ENCODE measurements at places on chromosomes 4 and X.

- no peak for DNase-seq
Observed at GRCh38 chr4:146524663-146525062, 2.9 kb upstream of the SLC10A7 start.

- DNase-seq = no peak
Observed at GRCh38 chr4:171441300-171441941, 371.8 kb upstream of the GALNTL6 start.

- no peak for DNase-seq
Observed at GRCh38 chrX:63275127-63275526, 76.0 kb downstream of the SPIN4 start.

GRCh38 chr4:42555828-42556227 lies 101.1 kb downstream of the ATP8A1 start:
- no peak for DNase-seq

GRCh38 chrX:37834937-37835336 lies 12.4 kb downstream of the DYNLT3 start:
- DNase-seq = no peak

DNA sequence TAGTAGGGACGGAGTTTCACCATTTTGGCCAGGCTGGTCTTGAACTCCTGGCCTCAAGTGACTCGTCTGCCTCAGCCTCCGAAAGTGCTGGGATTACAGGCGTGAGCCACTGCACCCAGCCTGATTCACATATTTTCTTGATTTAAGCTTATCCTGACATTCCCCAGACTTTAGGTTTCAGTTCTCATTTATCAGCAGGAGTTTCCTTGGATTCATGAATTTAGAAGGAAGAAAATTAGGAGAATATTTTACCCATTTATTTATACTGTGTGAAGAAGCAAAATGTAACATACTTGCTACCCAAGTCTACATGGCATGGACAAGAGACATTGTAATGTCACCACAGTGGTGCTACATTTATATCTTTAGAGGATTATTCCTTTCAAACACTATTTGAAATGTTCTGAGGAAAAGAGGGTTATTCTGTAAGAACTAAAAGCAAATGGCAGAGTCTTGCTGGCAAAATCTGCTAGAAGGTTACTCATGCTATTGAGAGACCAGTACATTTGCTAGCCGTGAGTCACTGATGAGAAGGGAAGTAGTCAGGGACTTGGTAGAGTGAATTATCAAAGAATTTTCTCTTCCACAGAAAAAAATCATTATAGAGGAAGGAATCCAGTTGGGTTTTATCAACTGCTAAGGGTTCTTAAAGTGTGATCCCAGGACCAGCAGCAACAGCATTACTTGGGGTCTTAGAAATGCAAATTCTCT lies 26.1 kb upstream of the CFAP299 start:
- no peak for DNase-seq
